NCI-H345 (cell line): ENCODE measurements at places on chromosomes 16 and 17.
A peak's percentile ranks its signal among the peaks of the same experiment; 100 is the strongest.

DNA sequence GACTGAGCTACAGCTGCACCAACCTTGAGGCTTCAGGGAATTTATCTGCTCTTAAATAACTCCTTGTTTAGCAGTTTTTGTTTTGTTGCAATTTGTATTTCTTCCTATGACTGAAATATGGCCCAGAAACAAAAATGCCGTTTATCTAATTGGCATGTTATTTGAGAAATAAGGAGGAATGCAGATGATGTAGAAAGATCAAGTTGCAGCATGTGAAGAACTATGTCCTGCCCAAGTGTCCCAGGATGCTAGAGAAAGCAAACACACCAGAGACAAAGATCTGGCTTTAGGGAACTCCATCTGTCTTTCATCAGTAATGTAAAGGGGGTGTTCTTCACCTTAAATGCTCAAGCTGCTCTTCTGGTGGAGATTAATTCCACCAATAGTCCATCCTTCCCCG, 29.7 kb downstream of the USP31 start:
- no peak for DNase-seq

DNA sequence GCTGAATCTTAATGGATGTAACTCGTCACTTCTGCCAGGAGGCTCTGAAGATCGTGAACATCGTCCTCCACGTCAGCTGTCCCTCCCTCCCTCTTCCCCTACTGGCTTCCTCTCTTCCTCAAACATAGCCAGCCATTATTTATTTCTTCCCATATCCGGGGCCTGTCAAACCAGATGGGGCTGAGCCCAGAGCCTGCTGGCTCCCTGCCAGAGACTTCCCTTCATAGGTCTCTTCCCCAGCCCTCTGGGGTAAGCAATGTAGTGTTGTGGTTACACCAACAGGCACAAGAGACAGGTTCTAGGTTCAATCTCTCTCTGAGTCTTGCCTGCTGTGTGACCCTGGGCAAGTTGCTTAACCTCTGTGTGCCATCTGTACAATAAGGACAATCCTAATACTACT, 40.1 kb upstream of the ZFP90 start:
- peak; percentile 33 for DNase-seq

GRCh38 chr16:51433599-51433998, 282.5 kb upstream of the SALL1 start:
- DNase-seq, result no peak

DNA sequence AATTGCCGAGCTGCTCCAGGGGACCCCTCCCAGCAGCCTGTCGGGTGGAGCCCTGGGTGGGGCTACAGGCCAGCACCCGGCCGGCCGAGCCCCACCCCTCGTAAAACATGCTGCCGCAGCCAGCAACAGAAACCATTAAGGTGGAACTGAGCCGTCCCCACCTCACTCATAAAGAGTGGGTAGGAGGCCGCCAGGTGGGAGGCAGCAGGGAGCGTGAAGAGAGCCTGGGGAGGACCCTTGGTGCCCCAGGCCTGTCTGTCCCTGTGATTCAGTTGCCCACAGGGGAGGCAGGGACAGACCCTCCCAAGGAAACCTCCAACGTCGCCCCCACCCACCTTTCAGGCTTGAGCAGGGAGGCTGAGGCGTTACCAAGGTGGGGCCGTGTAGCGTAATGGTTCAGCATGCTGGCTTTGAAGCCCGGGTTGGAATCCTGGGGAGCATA, 8.4 kb downstream of the FOXN1 start:
- no peak for DNase-seq

- no peak for DNase-seq
Measured at GRCh38 chr16:81992859-81993258, 18.4 kb downstream of the SDR42E1 start.

GRCh38 chr16:2197765-2198164, 1.4 kb upstream of the CASKIN1 start:
- DNase-seq, result no peak

GRCh38 chr17:19387921-19388521, 1.0 kb upstream of the MFAP4 start:
- no peak for DNase-seq

GRCh38 chr16:58021661-58022551, 3.6 kb upstream of the MMP15 start:
- no peak for DNase-seq

- no peak for DNase-seq
Measured at GRCh38 chr16:66609139-66609510, 4.6 kb downstream of the CMTM3 start.

DNA sequence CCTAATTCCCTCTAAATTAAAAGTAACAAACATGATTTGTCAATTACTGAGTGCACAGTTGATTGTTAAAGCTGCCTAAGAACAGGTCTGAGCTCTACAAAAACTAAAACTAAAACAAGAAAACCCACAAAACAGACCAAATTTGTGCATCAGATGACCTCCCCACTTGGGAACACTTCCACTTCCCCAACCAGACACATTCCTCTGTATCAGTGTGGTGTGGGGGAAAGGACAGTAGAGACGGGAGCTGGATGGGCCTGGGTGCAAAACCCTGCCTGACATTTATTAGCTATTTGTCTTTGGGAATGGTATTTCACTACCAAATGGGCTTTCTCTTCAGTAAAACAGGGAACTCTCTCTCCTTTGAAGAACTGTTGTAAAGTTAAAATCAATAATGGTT, 29.8 kb downstream of the STAT3 start:
- no peak for DNase-seq

DNA sequence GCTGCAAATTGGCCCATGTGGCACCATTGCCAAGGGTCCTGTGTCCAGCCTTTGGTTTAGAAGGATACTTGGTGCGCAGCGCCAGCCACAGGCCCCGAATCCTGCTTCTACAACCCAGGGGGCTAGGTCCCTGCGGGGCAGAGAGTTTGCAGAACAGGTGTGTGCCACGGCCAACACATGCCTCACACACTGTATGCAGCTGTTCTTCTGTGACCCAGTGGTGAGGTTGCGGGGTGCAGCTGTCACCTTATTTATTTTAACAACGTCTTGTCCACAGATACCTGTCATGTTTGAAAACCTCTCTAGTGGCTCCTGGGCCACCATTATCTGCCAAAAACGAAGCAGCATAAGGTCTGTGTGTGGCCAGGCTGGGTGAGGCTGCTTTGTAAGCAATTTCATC, 11.6 kb downstream of the CBFA2T3 start:
- no peak for DNase-seq

DNA sequence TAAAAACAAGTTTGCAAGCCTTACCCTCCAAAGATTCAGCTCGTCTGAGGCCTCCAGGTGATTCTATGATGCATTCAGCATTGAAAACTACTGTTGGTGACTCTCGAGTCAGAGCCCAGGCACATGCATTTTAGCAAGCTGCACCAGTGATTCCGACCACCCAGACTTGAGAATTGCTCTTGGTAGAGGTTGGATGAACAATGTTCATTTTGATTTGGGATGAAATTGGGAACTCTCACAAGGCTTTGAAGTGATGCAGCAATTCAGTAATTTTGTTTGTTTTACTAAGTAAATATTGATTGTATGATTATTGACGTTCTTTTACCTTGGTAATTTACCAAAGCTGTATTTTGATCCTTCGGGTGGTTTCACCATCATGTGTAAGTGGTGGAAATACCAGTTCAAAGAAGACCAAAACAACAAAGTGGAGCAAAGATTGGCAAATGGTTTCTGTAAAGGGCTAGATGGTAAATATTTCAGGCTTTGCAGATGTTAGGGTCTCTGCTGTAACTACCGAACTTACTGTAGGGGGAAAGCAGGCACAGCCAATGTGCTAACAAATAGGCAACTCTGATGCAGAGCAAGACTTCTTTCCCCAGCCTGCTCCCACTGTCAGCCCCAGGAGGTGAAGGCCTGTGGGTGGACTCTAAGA, 11.8 kb downstream of the ALDH3A2 start:
- DNase-seq, result peak; percentile 27

- no peak for DNase-seq
Measured at GRCh38 chr17:57948555-57949420, 6.4 kb downstream of the CUEDC1 start.

GRCh38 chr16:4015275-4016004, 100.8 kb downstream of the ADCY9 start:
- DNase-seq, result no peak

- DNase-seq, result no peak
Measured at GRCh38 chr17:45973946-45974859, 24.8 kb upstream of the STH start.

DNA sequence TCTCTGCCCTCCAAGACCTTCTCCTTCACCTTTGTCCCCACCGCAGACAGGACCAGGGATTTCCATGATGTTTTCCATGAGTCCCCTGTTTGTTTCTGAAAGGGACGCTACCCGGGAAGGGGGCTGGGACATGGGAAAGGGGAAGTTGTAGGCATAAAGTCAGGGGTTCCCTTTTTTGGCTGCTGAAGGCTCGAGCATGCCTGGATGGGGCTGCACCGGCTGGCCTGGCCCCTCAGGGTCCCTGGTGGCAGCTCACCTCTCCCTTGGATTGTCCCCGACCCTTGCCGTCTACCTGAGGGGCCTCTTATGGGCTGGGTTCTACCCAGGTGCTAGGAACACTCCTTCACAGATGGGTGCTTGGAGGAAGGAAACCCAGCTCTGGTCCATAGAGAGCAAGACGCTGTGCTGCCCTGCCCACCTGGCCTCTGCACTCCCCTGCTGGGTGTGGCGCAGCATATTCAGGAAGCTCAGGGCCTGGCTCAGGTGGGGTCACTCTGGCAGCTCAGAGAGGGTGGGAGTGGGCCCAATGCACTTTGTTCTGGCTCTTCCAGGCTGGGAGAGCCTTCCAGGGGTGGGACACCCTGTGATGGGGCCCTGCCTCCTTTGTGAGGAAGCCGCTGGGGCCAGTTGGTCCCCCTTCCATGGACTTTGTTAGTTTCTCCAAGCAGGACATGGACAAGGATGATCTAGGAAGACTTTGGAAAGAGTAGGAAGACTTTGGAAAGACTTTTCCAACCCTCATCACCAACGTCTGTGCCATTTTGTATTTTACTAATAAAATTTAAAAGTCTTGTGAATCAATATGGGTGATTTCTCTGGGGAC, 12.2 kb downstream of the CX3CL1 start:
- DNase-seq, result no peak

DNA sequence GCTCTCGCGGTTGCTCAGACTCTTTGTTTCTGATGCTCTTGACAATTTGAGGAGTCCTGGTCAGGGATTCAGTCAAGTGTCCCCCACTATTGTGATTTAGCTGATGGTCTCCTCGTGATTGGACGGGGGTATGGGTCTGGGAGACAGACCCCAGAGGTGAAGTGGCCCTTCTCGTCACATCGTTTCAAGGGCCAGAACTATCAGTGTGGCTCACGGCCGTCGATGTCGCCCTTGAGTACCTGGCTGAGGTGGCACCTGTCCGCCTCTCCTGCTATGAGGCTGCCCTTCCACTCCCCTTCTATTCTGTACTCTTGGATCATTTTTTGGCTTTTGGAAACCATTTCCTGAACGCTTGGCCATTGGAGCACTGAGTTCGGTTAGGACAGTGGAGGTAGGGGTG, 7.4 kb upstream of the MEAK7 start:
- DNase-seq, result no peak

GRCh38 chr17:81529437-81529803, 1.2 kb downstream of the FSCN2 start:
- DNase-seq, result no peak

DNA sequence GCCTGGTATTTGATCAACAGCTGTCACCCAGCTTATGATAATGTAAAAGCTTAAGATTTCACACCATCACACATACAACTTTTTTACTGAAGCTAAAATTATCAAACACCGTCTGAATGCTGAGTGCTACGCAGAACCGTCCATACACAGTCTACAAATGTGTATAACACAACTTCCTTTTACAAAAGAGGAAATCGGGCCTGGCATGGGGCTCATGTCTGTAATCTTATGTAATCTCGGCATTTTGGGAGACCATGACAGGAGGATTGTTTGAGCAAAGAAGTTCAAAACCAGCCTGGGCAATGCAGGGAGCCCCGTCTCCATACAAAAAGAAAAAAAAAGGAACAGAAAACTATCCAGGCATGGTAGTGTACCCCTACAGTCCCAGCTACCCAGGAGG, 19.6 kb upstream of the QRICH2 start:
- DNase-seq, result no peak

GRCh38 chr17:81486199-81486810, 26.3 kb downstream of the ACTG1 start:
- no peak for DNase-seq

- DNase-seq, result no peak
Measured at GRCh38 chr16:23796941-23797340, 38.8 kb upstream of the PRKCB start.

GRCh38 chr17:50675627-50676026, 32.1 kb downstream of the ANKRD40 start:
- no peak for DNase-seq

- no peak for DNase-seq
Measured at GRCh38 chr16:138049-138417, 440 bp downstream of the NPRL3 start.

DNA sequence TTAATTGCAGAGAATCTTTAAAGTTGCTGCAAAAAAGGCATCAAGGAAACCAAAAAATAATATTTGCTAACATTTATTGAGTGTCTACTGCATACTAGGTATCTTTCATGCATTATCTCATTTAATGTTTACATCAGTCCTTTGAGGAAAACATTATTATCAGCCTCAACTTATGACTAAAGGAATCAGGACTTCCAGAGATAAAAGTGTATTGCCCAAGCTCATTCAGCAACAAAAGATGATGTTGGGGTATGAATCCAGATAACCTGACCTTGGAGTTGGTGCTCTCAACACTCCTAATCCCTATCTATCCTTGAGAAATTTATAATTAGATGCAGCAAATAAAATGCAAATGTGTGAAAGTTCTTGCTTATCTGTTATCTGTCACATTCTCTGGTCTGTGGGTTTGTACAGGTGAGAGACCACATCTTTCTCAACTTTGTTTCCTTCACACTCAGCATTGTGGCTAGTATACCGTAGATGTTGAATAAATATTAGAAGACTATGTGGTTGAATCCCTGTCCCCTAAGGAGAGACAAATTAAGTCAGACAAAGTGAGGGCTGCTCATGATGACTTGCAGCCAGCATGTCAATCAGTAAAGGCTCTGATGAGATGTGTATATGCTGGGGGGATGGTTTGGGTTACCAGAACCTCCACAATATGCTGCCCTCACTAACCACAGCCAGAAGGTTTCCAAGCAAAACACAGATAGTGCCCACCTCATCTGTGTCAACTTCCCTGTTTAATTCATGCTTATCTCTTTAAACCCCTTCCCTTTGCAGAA, 82.6 kb downstream of the NOG start:
- no peak for DNase-seq
